ENCODE measurements at places on chromosomes 5 and 9.

GRCh38 chr9:136085815-136086212 lies 9.3 kb downstream of the NACC2 start:
- DNase-seq, result no peak

- DNase-seq, result no peak
These were observed 28.2 kb upstream of the FAM169A start for GRCh38 chr5:74894351-74894750.

DNA sequence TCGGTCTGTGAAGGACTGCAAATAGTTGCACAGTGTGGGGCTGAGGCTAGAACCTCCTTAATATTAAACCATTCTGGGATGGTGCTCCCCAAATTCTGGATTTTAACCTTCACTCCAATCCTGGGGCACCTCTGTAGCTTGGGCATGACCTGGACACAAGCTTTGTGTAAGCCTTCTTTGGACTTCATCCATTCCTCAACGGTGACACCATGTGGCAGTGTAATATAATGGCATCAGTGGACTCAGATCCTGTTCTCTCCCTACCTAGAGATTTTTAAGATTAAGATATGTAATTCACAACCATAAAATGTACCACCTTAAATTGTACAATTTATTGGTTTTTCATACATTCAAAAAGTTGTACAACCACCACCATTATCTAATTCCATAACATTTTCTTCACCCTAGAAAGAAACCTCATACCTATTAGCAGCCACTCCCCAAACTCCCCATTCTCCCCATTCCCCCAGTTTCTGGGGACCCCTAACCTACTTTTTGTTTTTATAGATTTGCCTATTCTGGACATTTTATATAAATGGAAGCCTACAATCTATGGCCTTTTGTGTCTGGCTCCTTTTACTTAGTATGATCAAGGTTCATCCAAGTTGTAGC lies 4.8 kb upstream of the PLGRKT start:
- DNase-seq, result peak; percentile 66

- no peak for DNase-seq
These were observed 385.2 kb upstream of the SEMA6A start for GRCh38 chr5:116959843-116960242.

GRCh38 chr5:172421-172820 lies 18.9 kb upstream of the LRRC14B start:
- no peak for DNase-seq

DNA sequence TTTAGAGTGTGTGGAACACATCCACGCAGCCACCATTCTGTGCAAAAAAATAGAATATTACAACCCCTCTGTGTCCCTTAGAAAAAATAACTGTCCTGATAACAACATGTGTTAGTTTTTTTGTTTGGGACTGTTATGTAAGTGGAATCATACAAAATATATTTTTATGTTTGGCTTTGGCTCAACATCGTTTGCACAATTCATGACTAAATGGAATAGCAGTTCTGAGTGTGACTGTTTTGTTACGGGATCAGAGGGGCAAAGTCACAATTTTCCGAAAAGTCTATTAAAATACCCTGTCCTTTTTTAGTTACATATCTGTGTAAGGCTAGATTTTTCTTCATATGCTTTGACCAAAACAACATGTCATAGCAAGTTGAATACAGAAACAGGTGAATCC lies 12.8 kb downstream of the MTREX start:
- DNase-seq, result no peak

DNA sequence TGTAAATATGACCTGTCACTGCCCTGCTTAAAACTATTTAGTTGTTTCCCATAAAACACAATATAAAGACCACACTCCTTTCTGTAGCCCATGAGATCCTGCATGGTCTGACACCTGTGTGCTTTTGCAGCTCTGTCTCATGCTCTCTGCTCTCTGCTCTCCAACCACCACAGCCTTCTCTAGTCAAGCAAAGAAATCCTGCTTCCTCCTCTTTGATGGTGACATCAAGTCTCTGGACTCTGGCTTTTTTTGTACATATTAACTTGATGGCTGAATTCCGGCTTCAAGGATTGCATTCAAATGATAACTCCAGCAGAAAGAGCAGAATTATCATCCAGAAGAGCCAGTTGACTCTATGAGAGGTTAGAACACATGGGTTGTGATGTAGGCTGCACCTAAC lies 58.2 kb downstream of the CHSY3 start:
- no peak for DNase-seq

DNA sequence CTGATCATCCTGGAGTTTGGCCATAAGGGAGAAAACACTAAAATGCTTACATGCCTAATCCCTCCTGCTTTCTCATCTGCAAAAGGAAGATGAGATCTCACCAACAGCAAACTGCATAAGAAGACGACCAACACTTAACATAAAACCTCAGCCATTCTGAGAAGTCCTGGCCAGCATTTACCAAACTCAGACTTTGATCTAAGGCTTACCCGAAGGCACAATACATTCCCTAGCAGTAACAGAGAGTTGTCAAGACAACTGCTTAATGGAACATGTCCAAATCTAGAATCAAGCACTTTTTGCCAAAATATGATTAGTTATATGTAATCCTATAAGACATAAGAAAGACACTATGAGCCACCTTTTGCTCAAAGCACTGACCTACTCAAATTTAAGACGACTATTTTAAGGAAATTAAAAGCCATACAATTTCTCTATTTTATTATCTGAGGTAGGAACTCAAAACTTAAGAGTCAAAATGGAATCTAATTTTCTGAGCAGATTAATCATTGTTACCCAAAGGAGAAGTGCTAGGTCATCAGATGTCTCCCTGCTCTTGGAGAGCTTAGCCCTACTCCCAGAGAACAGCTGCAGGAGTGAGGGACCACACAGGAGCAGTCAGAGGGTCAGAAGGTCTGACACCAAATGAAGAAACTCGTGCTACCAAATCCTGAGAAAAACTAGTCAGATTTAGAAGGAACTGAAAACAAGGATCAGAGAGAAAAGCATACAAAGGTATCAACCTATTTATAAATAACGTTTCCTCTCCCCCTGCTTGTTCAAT lies 39.3 kb downstream of the EPB41L4A start:
- DNase-seq, result no peak

DNA sequence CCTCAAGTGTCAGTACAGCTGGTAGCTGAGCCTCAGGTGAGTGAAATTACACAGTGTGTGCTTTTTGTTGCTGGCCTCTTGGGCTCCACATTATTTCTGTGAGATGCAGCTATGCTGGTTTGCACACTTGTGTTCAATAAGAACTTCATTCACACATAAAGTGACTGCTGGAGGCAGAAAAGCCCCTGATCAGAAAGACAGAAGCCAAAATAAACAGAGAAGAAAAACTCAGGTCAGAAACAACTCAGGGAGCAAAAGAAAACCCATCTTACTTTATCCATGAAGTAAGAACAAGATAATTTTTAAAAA lies 15.1 kb downstream of the PNPLA7 start:
- DNase-seq, result no peak

DNA sequence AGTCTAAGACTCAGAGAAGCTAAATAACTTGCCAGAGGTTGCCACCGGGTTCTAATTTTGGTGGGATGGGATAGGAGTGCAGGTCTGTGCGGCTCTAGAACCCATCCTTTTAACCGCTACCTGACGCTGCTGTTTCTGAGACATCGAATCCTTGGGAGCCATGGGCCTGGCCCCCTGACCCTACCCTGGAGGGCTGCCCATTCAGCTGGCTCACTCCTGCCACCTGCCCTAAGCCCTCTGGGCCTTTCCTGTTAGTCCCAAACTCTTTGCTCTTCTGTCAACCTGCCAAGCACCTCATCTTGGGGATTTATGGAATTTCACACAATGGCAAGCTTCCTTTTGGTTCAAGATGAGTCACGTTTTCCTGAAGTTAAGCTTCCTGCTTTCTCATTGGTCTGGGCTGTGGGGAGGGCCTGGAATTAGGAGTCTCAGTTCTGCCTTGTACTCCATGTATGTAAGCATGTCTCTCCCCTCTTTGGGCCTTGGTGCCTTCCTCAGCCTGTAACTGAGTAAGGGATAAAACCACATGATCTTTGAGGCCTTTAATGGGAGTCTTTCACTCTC lies 26.6 kb downstream of the ENHO start:
- DNase-seq, result peak; percentile 29

DNA sequence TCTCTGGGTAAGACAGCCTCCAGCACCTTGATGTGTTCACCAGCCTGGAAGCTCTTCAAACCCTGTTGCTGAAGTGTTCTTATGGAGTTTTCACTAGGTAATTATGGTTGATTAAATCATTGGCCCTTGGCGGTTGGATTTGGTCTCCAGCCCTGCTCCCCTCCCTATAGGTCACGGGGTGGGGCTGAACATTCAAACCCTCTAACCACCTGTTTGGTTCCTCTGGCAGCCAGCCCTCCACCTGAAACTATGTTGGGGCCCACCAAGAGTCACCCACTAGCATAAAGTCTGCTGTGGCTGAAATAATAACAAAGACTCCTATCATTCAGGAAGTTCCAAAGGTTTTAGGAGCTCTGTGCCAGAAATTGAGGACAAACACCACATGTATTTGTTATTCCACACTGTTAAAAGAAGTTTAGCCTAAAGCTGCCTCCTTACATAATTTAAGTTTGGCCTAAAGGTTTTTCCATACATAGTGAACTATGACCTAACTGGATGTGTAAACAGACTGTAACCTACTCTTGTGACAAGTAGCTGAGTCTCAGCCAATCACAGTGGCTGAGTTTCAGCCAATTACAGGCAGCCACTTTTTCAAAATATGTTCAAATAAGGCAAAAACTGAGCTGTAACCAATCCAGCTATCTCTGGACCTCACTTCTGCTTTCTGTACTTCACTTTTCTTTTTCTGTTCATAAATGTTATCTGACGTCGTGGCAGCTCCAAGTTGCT lies 34.8 kb downstream of the TMEM252 start:
- DNase-seq, result no peak

DNA sequence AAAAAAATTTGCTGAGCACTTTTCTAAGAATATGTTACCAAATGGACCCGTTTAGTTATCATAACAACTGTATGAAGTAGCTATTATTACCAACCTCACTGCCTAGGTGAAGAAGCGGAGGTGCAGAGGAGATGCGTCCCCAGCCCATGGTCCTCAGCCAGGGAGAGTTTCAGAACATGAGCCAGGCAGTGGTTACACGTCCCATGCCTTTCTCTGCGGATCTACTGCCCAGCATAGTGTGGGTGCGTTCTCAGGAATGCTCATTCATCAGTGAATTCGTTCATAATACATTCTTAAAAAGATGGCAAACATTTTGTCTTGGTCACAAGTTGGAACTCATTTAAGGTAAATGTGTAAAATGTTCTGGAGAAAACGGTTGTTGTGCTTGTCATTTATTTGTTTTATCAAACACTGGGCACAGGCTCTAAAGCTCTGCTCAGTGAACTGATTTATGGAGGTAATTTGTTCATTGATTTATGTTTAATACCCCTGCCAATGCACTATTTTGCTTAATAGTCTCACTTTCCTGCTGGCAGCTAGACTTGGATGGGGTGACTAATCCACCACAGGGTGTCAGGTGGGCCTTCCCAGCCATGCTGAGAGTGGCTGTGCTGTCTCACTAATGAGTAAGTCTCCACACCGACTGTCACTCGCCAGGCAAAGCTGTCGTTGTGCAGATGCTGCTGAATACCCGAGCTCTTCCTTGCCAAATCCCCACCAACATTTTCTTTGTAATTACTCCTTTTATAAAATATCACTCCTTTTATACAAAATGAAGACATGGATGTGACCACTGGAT lies 248.8 kb downstream of the TENT4A start:
- no peak for DNase-seq

DNA sequence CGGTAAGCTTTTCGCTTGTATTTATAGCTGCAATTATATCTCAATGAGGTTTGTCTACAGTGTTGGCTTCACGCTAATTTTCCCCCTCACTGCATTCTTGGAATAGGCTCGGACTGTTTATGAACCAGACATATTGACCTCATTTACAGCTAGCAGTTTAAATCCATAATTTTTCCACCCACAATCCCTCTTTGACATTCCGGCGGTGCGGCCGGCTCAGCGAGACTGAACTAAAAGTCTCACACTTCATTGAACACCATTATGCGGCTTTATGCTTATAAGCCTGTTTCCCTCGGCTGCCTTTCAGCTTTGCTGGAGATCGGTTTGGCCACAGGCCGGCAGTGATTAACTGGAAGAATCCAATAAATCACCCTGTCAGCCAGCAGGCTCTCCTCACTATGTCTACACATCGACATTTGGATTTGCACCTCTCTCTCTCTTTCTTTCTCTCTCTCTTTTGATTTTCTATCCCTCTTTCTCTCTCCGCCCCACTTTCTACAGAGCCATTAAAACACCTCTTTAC lies 315.0 kb upstream of the TLE4 start:
- peak; percentile 64 for DNase-seq

DNA sequence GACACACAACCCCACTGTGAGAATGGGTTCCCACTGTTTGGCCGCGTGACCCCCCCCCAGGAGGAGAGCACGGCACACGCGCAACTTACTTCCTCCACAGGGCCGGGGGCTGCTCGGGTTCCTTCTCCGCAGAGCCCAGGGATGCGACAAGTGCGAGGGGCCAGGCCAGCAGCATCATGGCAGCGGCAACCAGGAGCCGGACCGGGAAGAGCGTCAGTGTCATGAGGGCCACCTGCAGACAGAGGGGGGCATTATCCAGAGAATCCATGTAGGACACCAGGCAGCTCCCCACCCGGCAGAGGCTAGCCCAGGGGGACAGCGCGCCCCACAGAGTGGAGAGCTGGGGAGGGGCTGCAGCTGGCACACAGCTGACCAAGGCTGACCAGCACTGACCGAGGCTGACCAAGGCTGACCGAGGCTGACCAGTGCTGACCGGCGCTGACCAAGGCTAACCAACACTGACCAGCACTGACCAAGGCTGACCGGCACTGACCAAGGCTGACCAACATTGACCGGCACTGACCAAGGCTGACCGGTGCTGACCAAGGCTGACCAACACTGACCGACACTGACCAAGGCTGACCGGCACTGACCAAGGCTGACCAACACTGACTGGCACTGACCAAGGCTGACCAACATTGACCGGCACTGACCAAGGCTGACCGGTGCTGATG lies 22.3 kb downstream of the LPCAT1 start:
- no peak for DNase-seq

DNA sequence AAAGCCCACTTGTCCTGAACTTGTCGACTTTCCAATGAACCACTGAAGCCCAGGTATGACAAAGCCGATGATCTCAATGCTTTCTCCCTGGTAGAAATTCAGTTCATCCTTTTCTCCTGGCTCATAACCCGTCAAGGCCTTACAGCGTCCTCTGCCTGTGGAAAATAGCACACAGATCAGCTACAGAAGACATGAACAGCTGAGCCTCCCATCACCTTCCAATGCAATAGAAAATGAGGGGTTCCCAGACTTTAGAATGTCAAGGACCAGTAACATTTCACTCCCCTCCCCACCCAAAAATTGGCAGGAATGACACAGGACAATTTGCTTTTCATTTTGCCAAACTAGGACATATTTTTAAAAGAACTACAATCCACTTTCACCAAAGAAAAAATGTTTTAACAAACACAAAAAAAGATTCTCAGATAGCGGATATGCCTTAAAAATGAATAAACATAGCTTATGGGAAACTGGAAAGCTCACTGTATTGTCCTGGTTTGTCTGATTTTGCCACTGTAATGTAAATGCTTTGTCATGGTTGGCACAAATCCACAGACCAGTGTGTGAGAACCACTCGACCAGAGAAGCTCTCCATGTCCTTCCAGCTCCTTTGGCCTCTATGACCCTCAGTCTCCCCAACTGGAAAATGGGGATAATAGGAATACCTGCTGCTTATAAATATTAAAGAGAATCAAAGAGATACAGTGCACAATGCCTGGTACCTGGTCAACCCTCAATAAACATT lies 24.4 kb downstream of the SH3TC2 start:
- peak; percentile 39 for DNase-seq

- no peak for DNase-seq
These were observed 764 bp upstream of the GRIN1 start for GRCh38 chr9:137138058-137138721.

- DNase-seq, result peak; percentile 98
These were observed 408.3 kb downstream of the ENC1 start for GRCh38 chr5:74232276-74232675.

Data from fibroblast of skin of back (primary cell).